Caco-2 (cell line): ENCODE measurements at places on chromosomes 7 and 10. TPM values are rescaled to one million over a fixed set of nuclear protein-coding genes. Genes with fewer than 3 reads are reported as not detected.

DNA sequence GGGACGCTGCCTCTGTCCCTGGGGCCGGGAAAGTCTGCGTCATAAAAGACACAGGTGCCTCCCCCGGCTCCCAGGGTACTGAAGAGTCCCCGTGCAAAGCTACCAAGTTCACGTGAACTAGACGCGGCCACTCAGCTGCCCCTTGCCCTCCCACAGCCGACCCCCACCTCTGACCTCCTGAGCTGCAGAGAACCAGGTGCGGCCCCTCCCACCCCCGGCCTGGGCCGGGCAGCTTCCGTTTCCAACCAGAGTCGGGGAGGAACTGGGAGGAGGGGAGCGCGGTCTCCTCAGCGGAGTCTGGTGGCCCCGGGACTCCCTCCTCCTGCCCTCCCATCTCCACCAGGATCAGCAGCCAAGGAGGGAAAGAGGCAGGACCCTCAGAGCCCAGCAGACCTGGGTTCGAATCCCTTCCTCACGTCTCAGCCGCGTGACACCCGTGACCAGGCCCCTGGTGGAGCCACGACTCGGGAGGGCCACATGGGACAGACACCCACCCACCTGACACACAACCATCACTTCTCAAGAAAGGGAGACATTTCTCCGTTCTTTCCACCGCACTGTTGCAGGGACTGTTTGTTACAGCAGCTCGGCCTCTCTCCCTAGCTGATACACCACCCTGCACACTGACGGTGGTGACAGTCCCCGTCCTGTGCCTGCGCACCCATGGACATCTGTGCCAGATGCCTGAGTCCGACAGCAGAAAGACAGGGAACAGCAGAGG, 37.4 kb upstream of the PDGFA start:
- no peaks in the 10 kb centered on the region for H3K27me3 ChIP-seq
- H3K27ac ChIP-seq, result no peak overlapping the region
- H3K4me1 ChIP-seq, result no peaks in the 10 kb centered on the region
- H3K4me3 ChIP-seq, result no peak overlapping the region
- H3K36me3 ChIP-seq, result no peaks in the 10 kb centered on the region

DNA sequence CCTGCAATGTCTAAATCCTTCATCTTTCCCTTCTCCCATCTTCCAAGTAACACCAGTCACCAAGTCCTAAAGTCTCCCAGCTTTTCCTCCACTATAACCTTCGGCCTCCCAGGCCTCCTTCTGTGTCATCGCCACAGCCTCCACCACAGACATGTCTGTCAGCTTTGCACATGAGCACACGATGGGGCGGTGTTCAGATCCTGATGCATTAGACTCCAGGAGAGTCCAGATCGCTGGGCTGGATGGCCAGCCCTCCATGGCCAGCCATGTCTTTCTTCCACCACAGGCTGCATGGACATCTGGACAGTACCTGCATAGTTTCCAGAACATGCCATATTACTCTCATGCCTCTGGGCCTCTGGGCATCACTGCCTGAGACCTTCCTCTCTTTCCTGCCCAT, 974.2 kb upstream of the ZNF722 start:
- no peaks in the 10 kb centered on the region for H3K4me1 ChIP-seq
- no peak overlapping the region for H3K27ac ChIP-seq
- no peak for DNase-seq
- H3K4me3 ChIP-seq, result no peak overlapping the region

- no peak overlapping the region for H3K4me3 ChIP-seq
- H3K4me1 ChIP-seq, result no peaks in the 10 kb centered on the region
- H3K36me3 ChIP-seq, result no peaks in the 10 kb centered on the region
- H3K27ac ChIP-seq, result no peak overlapping the region
- no peak for DNase-seq
- no peaks in the 10 kb centered on the region for H3K27me3 ChIP-seq
These were observed 46.9 kb upstream of the SFMBT2 start for GRCh38 chr10:7457478-7458316.

- H3K27me3 ChIP-seq, result no peaks in the 10 kb centered on the region
- H3K4me3 ChIP-seq, result no peak overlapping the region
- DNase-seq, result no peak
- H3K4me1 ChIP-seq, result peaks cover 8% of the 10 kb centered on the region; the same call in 1 of the 2 replicates
- H3K27ac ChIP-seq, result no peak overlapping the region
- H3K36me3 ChIP-seq, result peaks cover 2% of the 10 kb centered on the region; the same call in 1 of the 2 replicates
These were observed 111.4 kb upstream of the GLCCI1 start for GRCh38 chr7:7857143-7857583.

The CAV1 gene
- total RNA-seq, result 4.9 and 6.0 TPM in 2 replicates

The AOAH gene
- not detected in 2 replicates for total RNA-seq

GRCh38 chr7:7668706-7669105, 28.2 kb downstream of the UMAD1 start:
- peaks cover 7% of the 10 kb centered on the region; the same call in 1 of the 2 replicates for H3K4me1 ChIP-seq
- no peak for DNase-seq
- no peaks in the 10 kb centered on the region for H3K27me3 ChIP-seq
- H3K27ac ChIP-seq, result no peak overlapping the region
- H3K36me3 ChIP-seq, result no peaks in the 10 kb centered on the region
- no peak overlapping the region for H3K4me3 ChIP-seq
